Non-pigmented ciliary epithelial cell (primary cell): ENCODE measurements at places on chromosomes 1 and 21.

GRCh38 chr1:232547938-232548484, 81.9 kb downstream of the SIPA1L2 start:
- DNase-seq: no peak

DNA sequence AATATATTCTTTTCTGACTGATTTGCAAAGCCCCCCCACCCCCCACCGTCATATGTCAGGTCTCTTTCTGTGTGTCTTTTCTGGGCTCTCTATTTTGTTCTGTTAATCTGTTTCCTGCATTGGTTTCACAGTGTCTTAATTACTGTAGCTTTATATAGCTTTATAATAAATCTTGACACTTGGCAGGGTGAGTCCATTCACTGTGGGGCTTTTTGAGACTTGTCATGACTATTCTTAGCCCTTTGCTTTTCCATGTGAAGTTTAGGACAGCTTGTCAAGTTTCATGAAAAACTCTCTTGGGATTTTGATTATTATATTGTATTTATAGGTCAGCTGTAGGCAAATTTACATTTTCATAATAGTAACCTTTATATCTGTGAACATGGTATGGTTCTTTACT, 50.4 kb downstream of the MIGA1 start:
- no peak for DNase-seq

DNA sequence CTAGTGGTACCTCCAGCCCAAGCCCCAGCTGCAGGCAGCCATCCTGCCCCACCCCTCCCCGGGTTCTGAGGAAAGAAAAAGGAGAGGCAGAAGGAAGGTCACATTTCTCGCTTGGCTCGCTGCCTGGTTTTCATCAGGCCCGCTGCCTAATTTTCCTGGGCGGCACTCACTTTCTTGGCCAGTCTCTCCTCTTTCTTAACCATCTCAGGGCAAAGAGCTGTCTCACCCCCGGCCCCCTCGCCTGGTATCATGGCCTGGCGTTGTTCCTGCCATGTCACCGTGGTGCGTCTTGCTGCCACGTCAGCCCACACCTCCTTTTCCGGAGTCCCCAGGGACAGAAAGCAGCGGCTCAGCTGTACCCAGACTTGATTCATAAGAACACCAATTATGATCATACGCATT, 26.6 kb upstream of the CASZ1 start:
- DNase-seq: no peak

DNA sequence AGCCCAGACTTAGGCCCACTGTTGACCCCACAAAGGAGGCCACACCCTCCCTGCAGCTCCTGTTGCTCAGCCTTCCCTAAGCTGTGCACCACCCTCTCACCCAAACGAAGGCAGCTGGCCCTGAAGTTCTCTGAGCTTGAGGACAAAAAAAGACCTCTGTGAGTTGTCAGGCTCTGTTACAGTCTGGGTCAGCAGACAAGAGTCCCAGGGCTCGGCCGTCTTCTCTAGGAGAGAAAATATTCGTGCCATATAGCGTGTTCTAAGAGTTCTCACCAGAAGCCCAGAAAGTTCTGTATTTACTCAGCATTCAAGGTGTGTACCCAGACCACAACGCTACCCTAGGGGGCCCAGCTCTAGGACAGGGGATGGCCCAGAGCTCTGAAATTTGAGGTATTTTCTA, 25.5 kb upstream of the LYST start:
- DNase-seq: no peak

DNA sequence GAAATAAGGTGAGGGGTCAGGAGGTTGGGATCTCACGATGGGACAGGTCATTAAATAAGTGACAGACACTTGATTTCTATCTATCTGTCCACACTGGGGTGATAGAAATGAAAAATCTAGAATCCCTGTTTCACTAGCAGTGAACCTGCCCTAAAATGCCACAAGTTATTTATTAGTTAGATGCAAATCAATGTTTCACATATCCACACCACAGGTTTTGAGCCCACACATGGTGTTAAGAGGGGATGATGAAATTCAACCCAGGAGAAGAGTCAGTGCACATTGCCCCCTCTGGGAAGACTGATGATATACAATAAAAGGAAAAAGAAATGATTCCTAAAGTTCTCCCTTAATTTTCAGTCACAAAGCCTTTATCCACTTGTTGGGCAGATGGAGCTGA, 10.1 kb upstream of the NTPCR start:
- no peak for DNase-seq

- DNase-seq: no peak
Measured at GRCh38 chr1:10941891-10942541, 70.4 kb upstream of the TARDBP start.

GRCh38 chr1:187384504-187384903, 555.8 kb downstream of the PLA2G4A start:
- DNase-seq: no peak

- DNase-seq: no peak
Measured at GRCh38 chr1:70667494-70668170, 256.6 kb downstream of the CTH start.

DNA sequence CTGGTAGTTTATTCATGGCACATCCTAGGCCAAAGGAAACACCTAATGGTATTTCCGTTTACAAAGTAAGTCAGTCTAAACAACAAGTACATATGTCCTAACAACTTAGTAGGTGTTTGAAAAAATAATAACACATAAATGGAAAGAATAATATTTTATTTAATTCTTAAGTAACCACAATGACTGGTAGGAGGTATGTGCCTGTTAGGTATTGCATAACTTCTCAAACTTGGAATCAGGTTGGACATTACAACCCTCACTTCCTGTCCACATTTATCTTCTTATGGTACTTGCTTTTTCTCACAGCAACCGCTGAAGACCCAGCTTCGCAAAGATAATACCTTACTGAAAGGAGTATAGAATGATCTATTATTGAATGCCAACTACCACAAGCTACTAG, 64.2 kb downstream of the VPS13D start:
- DNase-seq: no peak

DNA sequence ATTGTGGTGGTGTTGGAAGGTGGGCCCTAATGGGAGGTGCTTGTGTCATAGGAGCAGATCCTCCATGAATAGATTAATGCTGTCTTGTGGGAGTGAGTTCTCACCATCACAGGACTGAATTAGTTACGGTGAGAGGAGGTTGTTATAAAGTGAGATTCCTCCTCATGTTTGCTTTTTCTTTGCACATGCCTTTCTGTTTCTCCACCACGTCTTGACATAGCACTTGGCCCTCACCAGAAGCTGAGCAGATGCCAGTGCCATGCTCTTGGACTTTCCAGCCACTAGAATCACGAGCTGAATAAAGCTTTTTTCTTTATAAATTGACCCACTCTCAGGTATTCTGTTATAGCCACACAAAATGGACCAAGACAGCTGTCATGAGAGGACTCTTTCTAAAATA, 194.8 kb downstream of the PTPRU start:
- DNase-seq: no peak

- DNase-seq: peak; percentile 85
Measured at GRCh38 chr1:93988634-93989350, 79.6 kb upstream of the GCLM start.

DNA sequence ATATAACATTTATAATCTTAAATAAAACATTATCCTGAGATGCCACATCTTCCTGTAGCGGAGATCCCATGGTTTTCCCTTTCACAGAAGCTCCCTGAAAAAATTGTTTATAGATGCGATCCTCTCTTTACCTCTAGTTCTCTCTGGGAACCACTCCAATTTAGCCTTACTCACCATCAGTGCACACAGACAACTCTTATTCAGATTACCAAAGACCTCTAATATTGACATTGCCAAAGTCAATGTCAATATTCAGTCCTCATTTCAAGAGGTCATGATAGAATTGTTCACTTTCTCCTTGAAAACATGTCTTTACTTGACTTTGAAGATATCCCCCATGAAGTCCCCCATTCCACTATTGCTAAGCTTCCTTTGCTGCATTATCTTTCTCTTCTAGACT, 248.8 kb downstream of the CTH start:
- no peak for DNase-seq

DNA sequence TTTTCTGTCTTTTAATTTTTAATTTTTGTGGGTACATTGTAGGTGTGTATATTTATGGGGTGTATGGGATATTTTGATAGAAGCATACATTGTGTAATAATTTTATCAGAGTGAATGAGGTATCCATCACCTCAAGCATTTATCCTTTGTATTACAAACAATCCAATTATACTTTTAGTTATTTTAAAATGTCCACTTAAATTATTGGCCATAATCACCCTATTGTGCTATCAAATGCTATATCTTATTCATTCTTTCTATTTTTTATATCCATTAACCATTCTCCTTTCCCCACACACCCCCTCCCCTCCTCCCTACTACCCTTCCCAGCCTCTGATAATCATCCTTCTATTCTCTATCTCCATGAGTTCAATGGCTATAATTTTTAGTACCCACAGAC, 70.2 kb upstream of the TSHB start:
- DNase-seq: no peak

DNA sequence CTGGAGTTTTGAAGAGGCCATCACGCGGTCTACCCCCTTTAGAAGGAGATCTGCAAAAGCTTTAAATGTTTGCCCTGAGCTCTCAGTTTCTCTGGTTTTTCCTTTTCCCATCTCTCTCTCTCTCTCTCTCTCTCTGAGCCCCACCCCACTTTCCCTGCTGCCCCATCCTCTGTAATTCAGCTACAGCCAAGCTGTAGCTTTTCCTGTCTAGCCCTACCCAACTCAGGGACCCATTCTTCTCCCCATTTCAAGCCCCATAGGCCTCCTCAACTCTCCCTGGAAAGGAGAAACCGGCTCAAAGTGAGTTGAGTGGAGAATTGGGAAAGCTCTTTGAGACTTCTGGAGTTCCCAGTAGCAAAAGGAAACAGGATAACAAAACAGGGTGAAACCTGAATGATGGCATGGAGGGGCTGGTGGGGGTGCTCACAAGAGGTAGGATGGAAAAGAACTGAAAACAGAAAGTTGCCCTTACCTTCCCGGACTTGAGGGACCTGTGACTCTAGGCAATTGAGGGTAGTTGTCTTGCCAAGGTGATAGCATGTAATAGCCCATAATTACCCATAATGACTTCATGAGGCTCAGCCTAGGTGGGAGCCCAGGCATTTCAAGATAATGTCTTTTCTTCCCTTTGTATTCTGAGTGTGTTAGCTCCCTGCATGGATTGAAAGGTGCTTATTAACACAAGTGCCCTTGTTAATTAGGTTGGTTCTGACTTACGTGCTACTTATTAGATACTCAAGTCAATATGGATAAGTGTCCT, 84.9 kb downstream of the SLC16A1 start:
- no peak for DNase-seq

GRCh38 chr1:85366391-85367170, 90.1 kb upstream of the BCL10 start:
- DNase-seq: peak; percentile 73

GRCh38 chr1:45373573-45373972, 33.3 kb upstream of the MUTYH start:
- DNase-seq: no peak

DNA sequence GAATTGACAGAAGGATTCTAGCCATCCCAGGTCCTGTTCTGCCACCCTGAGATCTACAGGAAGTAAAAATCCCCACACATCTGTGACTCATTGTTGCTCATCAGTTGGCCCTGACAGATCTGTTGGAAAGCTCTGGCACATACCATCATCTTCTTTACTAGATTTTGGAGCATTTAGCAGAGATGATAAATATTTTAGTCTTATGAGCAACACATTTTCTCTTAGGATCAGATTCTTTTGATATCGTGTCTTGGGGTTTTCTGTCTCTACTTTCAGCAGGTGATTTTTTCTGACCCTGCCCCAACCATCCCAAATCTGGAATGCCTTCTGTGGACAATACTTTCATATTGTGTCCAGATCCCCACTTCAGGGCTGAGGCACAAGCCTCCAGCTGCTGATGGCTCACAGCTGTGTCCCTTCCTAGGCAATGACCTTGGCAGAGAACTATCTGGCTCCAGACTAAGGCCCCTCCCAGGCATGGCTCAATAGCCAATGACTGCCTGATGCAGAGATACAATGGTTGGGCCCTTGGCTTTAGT, 102.8 kb downstream of the GDAP2 start:
- no peak for DNase-seq

DNA sequence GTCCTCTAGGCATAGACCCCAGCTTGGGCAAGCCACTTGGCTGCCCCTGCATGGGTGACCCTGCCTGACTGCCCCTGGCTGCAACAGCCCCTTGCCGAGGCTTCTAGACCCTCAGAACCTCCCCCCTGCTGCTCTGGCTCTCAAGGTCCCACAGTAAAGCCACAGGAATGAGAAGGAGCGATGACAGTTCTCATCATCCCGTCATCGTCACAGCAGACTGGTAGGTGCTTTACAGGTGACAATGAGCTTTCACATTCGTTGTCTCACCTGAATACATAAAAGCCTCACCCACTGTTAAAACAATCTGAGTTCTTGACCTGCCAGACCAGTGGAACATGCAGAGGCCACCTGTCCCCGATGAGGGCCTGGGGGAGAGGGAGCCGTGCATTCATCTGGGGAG, 36.0 kb upstream of the GPR157 start:
- DNase-seq: no peak

- DNase-seq: no peak
Measured at GRCh38 chr1:192626366-192627179, 9.4 kb upstream of the RGS13 start.

- no peak for DNase-seq
Measured at GRCh38 chr1:233446935-233447334, 119.4 kb downstream of the MAP3K21 start.

DNA sequence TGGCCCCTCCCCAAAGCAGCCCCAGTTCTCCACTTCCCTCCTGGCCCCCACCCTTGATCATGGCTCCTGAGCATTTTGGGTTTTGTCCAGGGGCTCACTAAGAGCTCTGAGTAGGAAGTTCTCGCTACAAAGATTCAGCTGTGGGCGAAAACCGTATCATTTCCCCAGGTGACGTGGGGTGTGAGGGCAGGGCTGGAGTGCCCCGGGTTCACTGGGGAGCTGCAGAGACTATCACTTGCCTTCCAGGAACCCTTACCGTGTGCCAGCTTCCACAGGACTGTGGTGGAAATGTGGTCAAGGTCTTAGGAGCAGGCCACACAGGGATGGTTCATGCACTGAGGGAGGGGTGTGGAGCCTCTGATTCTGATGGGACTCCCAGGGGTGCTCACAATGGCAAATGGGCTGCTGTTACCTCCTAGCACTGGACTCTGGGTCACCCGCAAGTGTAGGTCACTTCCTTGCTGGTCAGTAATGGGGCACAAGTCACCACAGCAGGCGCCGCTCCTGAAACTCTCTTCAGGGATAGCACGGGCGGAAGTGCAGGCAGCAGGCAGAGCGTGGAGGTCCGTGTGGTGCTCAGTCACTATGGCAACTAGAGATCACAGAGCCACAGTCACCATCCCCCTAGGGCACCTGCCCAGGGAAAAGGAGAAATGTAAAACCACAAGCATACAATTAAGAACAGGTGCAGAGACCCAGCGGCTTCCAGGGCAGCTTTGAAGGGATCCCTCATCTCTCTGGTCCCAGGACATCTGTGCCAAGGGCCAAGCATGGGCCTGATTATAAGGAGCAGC, 35.4 kb downstream of the RSPH1 start:
- no peak for DNase-seq
